Activated naive CD4-positive, alpha-beta T cell (primary cell): ENCODE measurements at places on chromosomes 5 and 9.

DNA sequence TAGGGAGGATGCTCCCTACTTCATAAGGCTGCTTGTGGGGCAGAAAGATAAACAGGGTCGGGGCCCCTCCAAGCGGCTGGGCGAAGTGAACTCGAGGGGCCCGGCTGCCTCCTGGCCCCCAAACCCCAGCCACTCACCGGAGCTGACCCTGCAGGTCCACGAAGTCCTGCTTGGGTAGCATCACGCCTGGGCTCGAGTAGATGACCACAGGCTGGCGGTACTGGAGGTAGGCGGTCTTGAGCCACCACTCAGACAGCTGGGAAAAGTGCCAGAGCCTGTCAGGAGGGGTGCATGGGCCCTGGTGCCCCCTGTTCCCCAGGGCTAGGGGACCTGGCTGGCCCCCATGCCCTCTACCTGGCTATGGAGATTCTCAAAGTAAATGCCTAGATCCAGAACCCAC is 6.5 kb downstream of the CRAT start:
- no peak for DNase-seq

DNA sequence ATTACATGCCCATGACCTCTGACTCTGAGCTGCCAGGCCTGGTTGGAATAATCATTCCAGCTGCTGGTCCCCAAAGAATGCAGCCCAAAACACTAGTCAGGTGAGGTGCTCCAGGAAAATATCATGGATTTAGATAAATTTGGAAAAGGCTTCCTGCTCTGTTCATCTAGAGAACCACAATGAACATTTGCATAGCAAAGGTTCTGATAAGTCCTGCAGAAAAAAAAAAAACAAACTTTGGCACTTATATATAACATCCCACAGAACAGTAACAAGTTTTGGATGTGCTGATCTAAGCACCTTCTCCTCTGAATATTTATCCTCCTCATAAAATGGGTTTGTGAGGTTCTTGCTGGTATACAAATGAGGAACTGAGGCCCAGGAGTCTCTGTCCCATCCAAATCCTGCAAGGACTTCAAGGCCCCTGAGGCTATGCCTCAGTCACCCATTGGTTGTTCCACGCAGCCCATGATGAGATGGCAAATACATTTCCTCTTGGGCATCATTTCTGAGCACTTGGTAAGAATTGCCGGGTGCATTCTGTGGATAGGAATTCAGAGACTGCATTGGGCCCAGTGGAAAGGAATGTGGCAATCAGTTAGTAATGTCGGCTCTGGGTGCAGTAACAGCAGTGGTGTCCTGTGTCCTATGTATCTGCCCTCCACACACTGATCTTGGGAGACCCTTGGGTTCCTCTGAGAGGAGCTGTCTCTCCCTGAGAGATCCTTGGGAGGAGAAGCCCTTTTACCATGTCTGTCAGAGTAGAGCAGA is 73.4 kb upstream of the ASS1 start:
- no peak for DNase-seq

GRCh38 chr5:177427919-177428573 is 1.6 kb downstream of the GRK6 start:
- DNase-seq: no peak

DNA sequence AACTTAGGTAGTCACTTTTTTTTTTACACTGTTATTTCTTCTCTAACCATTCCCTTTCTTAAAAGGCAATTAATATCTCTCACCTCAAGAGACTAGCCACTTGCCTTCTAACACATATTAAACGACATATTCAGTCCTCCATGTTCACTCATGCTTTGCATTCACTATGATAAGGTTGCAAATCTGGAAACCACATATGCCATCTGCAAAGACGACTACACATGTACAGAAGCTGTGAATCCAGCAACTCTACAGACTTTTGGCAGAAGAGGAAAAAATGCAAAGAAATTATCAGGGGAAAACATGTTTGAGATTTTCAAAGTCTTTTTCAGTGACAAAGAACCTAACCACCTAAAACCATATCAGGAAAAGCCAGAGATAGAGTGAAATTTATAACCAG is 112.1 kb downstream of the EPB41L4A start:
- no peak for DNase-seq

- no peak for DNase-seq
These were observed 1094.9 kb downstream of the MAT2B start for GRCh38 chr5:164600274-164600673.

DNA sequence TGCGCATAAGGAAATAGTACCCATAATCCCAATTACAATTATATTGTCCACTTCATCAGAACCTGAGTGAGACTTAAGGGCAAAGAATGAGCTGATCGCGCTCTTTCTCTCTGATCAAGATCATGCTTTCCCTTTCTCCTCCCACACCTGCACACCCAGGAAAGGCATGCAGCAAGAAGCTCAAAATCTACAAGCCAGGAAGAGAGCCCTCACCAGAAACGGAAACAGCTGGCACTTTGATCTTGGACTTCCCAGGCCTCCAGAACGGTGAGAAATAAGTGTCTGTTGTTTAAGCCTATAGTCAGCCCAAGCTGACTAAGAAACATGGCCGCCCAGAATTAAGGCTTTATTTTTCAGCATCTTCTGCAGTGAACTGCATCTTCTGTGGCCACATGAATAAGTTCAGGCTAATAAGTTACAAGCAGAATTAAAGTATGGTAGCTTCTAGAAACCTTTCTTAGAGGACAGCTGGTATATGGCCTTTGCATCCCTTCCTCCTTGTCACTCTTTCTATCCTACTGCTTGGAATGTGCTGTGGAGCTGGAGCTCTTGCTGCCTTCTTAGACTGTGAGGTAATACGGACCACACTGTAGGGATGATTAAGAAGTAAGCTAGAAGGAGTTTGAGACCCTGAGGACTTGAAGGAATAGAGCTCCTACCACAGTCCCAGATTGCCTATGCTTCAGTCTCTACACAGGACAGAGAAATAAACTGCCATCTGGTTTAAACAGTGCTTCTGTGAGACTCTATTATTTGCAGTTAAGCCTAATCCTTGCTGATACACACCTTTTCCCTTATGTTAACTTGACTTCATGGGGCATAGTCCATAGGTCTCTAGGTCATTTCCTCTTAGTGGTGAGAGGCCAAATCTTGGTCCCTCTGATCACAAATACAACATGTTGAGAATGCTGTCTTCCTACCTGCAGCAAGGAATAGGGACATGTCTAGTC is 17.2 kb downstream of the OR2S2 start:
- no peak for DNase-seq

DNA sequence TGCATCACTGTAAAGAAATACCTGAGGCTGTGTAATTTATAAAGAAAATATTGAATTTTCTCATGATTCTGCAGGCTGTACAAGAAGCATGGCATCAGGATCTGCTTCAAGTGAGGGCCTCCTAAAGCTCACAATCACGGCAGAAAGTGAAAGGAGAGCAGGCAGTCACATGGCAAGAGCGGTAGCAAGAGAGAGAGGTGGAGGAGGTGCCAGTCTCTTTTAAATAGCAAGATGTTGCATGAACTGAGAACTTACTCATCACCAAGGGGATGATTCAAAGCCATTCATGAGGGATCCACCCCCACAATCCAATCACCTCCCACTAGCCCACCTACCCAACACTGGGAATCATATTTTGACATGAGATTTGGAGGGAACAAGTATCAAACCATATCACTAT is 184.5 kb upstream of the PAPPA start:
- DNase-seq: no peak

DNA sequence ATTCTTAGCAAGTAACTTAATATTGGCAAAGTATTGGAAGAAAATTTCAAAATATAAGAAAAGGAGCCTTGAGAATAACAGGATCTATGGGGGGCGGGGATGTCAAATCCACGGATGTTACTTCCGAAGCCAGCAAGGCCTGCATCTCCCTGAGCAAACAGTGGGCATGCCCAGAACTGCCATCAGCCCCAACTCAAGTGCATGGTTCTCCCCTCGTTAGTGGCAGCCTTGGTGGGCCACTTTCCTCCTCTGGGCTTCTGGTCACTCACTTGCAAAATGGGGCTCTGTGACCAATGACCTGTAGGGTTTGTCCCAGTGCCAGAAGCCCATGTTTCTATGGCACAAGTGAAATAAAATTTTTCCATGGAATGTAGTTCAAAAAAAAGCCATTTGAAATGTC is 27.2 kb upstream of the MED10 start:
- DNase-seq: no peak

- no peak for DNase-seq
These were observed 46.9 kb downstream of the NDST1 start for GRCh38 chr5:150554857-150555256.

- DNase-seq: no peak
These were observed 12.1 kb upstream of the ABLIM3 start for GRCh38 chr5:149129181-149129580.

- DNase-seq: no peak
These were observed 29.8 kb downstream of the PRUNE2 start for GRCh38 chr9:76876098-76876497.

DNA sequence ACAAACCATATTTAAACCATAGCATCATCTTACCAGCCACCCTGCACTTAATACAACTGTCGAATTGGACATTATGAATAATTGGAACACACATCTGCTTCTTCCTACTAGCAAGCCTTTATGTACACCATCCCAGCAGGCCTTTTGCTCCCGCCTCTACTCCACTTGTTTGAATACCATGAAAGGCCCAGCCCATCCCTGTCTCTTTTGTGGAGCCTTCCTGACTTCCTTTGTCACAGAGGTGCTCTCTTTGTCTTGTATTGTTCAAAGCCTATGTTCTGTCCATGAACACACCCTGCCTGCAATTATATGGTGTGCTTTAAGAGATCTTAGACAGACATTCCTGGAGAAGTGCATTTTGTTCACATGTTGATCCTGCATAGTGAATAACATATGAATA is 465.7 kb downstream of the DIRAS2 start:
- DNase-seq: no peak

GRCh38 chr5:40446910-40447309 is 232.8 kb upstream of the PTGER4 start:
- no peak for DNase-seq

DNA sequence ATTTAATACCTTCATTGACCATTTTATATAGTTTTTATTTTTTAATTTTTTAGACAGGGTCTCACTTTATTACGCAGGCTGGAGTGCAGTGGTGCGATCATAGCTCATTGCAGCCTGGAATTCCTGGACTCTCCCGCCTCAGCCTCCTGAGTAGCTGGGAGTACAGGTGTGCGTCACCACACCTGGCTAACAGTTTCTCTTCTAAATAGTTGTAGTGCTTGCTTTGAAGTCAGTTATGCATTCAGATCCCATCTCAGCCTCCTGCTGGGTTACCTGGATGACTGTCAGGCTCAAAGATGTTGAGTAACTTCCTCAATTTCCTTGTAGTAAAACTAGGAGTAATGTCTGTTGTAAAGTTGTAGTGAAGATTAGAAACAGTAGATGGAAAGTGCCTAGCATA is 21.4 kb downstream of the SNX18 start:
- no peak for DNase-seq

DNA sequence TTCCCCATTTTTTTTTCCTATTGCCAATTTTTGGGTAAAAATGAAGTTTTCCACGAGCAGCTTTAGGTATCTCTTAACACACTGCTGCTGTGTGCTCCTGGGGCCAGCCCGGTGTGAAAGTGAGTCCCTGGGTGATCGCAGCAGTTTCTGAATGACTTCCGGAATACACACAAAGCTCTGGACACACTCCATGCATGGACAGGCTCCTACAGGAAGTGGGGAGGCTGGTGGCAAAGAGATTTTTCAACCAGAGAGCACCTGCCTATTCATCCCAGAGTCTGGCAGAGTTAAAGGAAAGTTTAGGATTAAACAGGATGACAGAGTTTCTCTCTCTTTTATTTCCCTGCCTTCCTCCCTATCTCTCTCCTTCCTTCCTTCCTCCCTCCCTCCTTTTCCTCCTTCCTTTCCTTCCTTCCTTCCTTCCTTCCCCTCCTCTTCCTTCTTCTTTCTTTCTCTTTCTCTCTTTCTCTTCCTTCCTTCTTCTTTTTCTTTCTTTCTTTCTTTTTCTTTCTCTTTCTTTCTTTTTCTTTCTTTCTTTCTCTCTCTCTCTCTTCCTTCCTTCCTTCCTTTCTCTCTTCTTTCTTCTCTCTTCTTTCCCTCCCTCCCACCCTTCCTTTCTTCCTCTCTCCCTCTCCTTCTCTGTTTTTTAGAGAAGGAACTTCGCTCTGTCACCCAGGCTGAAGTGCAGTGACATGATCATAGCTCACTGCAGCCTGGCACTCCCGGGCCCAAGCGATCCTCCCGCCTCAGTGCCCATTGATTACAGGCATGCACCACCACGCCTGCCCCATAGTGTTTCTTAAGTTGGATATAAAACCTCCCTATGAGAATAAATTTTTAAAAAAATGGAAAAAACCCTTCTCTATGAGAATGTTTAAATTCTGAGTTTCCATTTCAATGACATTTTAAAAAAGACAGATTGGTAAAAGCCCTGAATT is 38.7 kb upstream of the UBTD2 start:
- DNase-seq: no peak

DNA sequence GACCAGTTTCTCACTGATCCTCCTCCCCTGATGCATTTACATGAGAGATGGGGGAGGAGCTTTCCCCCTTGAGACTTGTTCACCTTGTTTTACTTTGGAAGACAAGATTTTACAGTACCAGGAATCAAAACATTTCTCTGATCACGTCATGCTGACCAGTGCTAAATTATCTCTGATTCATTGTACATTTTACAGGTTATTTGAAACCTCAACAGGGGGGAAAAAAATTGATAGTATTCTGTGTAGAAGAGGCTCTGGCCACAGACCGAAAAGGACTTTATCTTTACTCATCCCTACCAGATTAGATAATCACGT is 133.9 kb downstream of the GRIA1 start:
- no peak for DNase-seq

GRCh38 chr5:157607371-157608161 is 32.0 kb upstream of the ADAM19 start:
- no peak for DNase-seq

DNA sequence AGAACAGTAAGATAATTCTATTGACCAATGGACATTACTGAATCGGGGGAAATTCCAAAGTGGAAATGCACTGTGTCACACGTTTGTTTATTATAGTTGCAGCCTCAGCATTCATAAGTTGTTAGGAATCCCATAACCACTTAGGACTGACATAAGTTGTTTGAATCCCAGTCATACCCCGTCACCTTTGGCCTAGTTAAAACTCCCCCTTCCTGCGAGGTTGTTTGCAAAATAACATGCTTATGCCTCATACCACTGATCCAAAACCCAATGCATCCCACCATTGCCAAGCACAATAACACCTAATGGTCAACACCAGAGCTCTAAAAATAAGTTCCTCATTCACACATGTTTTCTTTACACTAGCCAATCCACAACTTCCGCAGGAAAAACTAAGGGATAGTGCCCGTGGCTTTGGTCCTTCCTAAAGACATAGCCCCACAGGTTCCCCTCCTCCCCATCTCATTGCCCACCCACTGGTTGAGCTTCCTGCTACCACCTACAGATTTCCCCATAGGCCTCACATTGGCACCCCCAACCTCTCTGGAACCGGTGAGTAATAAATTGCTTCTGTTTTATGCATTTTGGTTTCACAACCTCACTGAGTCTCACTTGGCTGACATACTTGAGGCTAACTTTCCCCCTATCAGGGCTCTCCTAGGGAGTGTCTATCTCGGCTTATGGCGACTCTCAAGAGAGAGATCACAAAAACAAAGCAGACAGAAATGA is 42.3 kb upstream of the MUSK start:
- no peak for DNase-seq

GRCh38 chr5:149360272-149360671 is 2.4 kb downstream of the PCYOX1L start:
- DNase-seq: no peak

GRCh38 chr9:96029722-96030530 is 154.4 kb downstream of the ERCC6L2 start:
- DNase-seq: no peak
